Caco-2 (cell line): ENCODE measurements at places on chromosomes 1 and 21.

DNA sequence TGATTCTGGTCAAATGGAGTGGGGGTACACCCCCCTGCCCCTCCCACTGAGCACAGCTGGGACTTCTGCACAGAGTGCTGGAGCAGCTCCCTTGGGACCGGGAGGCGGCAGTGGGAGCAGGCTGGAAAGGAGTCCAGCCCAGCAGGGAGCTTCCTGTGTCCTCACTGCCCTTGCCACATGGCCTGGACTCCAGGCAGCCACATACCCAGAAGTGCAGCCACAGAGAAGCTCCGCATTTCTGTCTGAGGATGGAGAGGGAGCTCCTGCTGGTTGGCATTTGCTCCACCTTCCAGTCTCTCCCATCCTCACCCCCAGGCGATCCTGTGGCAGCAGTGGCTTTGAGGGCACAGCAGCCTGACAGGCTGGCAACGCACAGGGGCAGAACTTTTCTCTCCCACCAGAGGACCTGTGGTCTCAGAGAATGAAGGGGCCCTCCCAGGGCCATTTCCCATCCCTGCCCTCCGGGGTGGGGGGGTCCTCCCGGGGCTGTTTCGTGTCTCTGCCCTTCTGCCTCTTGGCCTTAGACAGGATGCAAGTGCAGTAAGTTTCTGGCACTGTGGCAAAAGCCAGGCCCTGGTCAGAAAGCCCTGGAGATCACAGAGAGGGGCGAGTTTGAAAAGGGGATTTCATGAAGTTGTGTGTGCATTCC, 103.6 kb upstream of the COL6A1 start:
- no peak for DNase-seq

DNA sequence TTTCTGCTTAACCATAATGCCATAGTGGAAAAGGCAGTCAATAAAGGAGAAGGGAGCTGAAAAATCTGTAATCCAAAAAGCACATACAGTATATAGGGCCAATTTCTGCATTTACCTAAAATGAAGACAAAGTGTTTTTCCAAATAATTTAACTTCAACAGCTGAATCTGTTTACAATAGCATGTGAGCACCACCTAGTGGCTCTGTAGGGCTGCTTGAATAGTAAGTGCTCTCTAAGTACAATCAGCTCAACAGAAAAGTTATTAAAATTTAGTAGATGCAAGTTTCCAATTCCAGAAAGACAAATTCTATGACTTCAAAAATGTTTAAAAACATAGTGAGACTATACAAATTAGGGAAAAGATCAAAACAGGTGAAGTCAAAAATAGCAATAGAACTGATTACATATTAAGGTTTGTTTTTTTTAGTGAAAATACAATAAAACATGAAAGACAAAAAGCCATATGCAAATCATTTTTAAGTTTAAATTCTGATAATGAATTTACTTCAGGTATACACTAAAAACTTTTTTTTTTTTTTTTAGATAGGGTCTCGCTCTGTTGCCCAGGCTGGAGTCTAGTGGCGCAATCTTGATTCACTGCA, 220.0 kb downstream of the SETD4 start:
- DNase-seq: peak; percentile 52

GRCh38 chr1:219687779-219688178, 74.9 kb upstream of the ZC3H11B start:
- no peak for DNase-seq

GRCh38 chr1:201917362-201918033, 28.8 kb downstream of the SHISA4 start:
- no peak for DNase-seq

DNA sequence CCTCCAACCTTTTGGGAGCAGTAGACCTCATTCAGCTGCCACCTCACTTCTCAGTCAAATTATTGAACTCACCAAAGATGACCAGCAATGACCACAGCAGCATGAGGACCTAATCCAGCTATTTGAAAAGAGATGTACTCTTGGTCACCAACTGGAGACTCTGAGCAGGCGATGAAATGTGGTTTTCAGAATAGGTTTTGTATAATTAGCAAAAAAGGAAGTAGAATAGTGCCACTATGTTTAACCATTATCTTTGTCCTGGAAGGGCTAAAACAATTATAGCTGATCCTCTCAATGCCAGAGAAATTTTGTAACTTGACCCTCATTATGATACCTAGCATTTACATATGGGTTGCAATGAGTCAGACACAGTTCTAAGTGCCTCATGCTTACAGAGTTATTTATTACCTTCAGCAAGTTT, at the start of gene FCRL2:
Gene FCRL2, minus strand, starts transcription at position 162 of the 421 bp plus-strand sequence. Its CDS starts 59 bp downstream, at position 103.
- DNase-seq: no peak
